ENCODE measurements at places on chromosomes 6 and 20.
A peak's percentile ranks its signal among the peaks of the same experiment; 100 is the strongest.

- DNase-seq = no peak
Observed at GRCh38 chr6:109052018-109052651, 42.5 kb downstream of the SESN1 start.

- no peak for DNase-seq
Observed at GRCh38 chr20:1964659-1965405, 29.0 kb downstream of the PDYN start.

DNA sequence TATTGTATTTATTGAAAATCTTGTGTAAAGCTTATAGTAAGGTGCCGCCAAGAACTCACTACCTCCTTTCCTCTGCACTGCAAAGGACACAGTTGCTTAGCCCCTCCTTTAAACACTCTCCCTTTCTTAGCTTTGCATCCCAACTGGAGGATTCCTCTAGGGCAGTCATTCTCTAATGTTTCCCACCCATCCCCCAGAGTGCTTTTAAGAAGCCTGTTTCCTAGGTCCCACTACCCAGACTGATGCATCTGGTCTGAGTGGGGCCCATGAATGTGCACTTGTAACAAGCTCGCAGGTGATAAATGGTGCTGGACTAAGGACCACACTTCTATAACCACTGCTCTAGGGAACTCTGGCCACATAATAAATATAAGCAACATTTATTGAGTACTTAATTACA is 55.2 kb downstream of the B4GALT5 start:
- DNase-seq = no peak

DNA sequence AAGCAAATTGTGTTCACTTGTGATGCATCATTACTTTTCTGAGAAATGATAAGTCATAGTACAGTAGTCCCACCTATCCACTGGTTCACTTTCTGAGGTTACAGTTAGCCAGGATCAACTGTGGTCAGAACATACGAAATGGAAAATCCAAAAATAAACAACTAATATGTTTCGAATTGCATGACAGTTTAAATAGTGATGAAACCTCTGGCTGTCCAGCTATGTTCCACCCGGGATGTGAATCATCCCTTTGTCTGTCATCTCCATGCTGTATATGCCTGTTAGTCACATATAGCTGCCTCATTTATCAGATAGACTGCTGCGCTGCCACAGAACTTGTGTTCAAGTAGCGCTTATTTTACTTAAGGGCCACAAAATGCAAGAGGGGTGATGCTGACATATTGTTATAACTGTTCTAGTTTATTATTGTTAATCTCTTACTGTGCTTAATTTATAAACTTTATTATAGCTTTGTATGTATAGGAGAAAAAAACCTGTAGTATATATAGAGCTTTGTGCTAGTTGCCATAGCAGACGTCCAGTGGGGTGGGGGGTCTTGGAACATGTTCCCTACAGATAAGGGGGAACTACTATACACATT is 29.2 kb downstream of the AFDN start:
- DNase-seq = no peak

DNA sequence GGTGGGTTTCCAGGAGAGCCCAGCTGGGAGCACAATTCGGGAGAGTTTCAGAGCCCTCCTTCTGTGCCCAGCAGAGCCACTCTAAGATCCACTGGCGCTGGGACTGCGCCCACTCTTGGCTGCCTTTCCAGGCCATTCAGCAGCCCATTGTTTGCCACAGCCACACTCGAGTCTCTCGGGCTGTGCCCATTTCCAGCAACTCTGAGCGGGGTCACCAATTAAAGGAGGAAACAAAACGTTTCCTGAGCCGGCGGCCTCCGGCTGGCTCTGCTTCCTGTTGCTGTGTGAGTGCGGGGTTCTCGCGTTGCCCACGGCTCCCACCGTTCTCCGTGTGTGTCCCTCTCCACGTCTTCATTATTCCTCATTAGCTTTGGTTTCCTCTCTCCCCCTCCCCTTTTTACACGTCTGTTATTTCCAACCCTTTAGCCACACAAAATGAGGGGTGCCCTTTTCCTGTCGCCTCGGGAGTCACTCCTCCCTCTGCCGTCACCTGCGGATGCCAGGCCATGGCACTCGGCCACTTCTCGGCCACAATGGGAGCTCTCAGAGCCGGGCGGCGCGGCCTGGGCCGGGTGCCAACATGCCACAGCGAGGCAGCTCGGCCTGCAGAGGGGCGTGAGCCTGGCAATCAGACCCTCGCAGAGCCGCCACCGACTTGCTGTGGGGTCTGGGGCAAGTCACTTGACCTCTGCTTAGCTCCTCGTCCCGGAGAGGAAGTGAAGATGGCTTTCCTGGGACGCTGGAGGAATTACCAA is 94.3 kb upstream of the NKX2-2 start:
- no peak for DNase-seq

GRCh38 chr6:150028799-150029198 is 3.5 kb upstream of the RAET1L start:
- no peak for DNase-seq

- DNase-seq = no peak
Observed at GRCh38 chr6:148805777-148806176, 58.9 kb downstream of the UST start.

DNA sequence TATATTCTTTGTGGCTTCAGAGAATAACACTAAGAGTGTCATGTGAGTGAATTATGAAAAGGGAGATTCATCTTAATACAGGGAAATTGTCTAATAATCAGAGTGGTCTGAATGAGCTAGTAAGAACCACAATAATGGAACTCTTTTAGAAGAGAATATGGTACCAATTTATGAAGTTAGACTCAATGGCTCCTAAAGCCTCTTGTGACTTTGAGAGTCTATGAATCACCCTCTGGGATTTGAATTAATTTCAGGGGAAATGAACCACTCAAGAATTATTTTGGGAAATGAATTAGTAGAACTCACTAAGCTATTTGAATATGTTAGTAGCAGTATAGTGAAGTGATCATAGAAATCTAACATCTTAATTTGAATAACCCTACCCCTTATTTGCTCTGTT is 14.3 kb downstream of the PCMT1 start:
- DNase-seq = no peak

DNA sequence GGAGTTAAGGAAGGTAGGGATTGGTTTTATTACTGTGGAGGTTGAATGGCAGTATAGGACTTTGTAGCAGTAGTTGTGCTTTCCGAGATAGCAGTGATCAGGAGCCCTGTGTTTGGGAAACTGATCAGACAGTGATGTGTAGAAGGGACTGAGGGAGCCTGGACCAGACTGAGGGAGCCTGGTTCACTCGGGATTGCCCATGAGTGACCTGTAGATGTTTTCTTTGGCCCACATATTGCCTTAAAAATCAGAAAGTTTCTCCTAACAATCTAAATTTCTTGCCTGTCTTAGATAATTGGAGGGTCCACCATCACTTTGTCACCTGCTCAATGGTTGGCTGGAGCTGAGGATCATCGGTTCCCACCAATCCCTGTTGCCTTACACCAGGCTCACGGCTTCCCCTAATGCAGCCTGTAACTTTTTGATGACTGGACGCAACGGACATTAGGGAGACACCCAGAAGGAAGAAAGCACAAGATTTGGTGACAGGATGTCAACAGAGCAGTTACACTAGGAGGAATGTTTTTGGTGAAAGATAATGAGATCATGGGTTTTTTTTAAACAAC is 1.1 kb downstream of the CDS2 start:
- no peak for DNase-seq

DNA sequence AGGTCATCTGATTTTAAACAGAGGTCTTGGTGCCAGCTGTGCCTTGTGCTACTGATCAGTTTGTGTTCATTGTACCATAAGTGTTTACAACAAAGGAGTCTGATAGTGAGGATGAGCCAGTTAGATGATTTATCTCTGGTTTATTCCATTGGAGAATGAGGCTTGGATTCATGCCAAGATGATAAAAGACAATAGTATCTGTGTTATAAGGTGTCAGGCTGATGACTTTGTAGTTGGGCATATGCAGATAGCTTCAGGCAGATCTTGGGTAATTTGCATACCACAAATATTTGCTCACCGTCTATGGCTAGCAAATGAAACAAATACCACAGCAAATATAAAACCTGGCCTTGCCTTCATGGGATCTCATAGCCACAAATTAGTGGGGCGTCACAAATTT is 43.3 kb upstream of the PHACTR2 start:
- no peak for DNase-seq

- peak; percentile 16 for DNase-seq
Observed at GRCh38 chr6:130758813-130759212, 68.4 kb upstream of the SMLR1 start.

DNA sequence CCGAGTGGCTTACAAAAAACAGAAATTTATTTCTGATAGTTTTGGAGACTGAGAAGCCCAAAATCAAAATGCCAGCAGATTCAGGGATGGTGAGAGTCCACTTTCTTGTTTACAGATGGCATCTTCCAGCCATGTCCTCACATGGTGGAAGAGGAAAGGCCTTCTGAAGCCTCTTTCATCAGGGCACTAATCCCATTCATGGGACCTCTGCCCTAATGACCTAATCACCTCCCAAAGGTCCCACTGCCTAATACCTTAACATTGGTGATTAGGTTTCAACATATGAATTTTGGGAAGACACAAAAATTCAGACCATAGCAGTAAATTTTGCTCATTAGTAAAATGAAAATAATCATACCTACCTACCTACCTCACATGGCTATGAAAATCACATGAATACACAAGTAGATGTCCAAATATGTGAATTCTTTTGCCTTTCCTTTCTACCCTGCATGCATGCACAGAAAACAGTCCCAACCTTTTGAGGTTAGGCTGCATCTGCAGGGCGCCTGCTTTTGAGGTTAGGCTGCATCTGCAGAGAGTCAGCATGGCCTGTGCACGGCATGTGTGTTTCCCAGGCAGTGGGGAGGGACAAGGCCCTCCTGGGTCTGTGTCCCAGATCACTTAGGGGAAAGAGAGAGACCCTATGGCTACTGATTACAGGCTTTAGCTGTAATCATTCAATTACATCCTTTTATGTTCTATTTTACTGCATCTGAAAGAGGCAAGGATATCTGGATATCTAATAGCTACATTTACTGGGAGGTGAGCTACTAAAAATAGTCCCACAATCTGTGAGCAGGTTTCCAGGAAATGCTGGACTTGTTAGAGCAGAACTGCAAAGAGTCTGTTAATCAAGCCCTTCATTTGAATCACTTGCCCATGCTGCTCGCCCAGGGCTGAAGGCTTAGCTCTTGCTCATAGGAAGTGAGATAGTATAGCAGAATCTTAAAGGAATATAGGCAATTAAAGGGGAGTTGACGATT is 497.7 kb upstream of the MARCKS start:
- no peak for DNase-seq

DNA sequence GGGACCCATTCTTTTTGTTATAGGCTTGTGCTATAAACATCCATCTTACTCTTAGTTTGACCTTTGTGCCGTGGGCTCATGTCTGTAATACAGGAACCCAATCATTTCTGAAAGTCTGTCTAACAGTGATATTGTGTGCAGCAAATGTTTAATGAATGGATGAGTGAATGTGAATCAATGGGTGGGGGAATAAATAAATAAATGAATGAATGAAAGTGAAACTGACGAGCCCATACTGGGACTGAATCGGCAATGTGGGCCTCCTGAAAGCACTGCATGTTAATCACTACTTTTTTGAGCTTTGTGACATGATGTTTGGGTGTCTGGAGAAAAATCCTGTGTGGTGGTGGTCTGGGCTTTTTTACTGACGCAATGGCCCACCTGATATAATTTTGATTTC is 175.0 kb downstream of the GMPR start:
- no peak for DNase-seq

DNA sequence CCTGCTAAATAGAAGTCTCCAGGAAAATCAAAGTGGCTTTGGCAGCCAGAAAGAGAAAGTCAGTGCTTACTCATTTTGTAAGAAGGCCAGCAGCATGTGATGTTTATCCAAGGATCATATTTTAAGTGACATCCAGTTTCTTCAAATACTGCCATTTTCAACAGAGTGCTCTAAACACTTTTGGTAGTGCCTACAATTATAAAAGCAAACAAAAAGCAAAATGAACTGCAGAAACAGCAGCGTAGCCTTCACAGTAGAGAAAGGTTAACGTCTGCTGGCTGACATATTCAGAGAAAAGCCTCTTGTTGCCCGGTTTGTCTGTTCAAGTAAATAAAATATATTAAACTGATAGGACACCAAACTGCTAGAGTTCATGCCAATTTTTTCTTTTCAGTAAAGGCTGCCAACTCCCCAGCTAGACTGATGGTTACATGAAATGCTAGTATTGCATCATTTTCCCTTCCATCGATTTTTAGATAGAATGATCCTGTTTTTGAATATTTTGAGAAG is 705.7 kb upstream of the SLC35B3 start:
- no peak for DNase-seq

Data from CD4-positive, alpha-beta T cell treated with Interleukin-1 beta for 1 hour (primary cell).